ENCODE measurements at places on chromosomes 13 and 19. TPM values are rescaled to one million over a fixed set of nuclear protein-coding genes. Genes with fewer than 3 reads are reported as not detected.

The URAD gene
- total RNA-seq = not detected

The ATP13A1 gene
- total RNA-seq = 51.2 TPM

The ZNF98 gene
- not detected for total RNA-seq

The LMTK3 gene
- 0.26 TPM for total RNA-seq

The ATP7B gene
- total RNA-seq = 3.1 TPM

Data from epithelial cell of alveolus of lung (primary cell).